Aorta (tissue), 5 donors: ENCODE measurements at places on chromosomes 11 and 22. TPM values are rescaled to one million over a fixed set of nuclear protein-coding genes. Genes with fewer than 3 reads are reported as not detected.

THY1 gene
- polyA plus RNA-seq = 12.5 TPM

MRPL17 gene
- polyA plus RNA-seq = 22.8 TPM

IGF2 gene
- 1.8 TPM for polyA plus RNA-seq

MGAT3 gene
- polyA plus RNA-seq = 0.26 TPM

NXPE4 gene
- polyA plus RNA-seq = 1.9 TPM

KCNJ5 gene
- 1.6 TPM for polyA plus RNA-seq

OR2D2 gene
- not detected for polyA plus RNA-seq

AHNAK gene
- polyA plus RNA-seq = 237 TPM

RAC2 gene
- 3.6 TPM for polyA plus RNA-seq

IL18BP gene
- polyA plus RNA-seq = 7.8 TPM

CENPM gene
- polyA plus RNA-seq = not detected

FOLR1 gene
- polyA plus RNA-seq = not detected

BTBD18 gene
- polyA plus RNA-seq = 0.05 TPM

NCF4 gene
- 6.5 TPM for polyA plus RNA-seq

RAB38 gene
- 2.0 TPM for polyA plus RNA-seq

KIRREL3 gene
- not detected for polyA plus RNA-seq

DBX1 gene
- not detected for polyA plus RNA-seq

PCNX3 gene
- 50.0 TPM for polyA plus RNA-seq

MMP27 gene
- 0.50 TPM for polyA plus RNA-seq

CRYBB1 gene
- 0.43 TPM for polyA plus RNA-seq

ALDH3B1 gene
- polyA plus RNA-seq = 9.1 TPM

GSTP1 gene
- 559 TPM for polyA plus RNA-seq

TBX10 gene
- polyA plus RNA-seq = 0.23 TPM

E2F8 gene
- polyA plus RNA-seq = 0.05 TPM

RBMXL2 gene
- polyA plus RNA-seq = not detected

OR4C15 gene
- not detected for polyA plus RNA-seq

C11orf58 gene
- 204 TPM for polyA plus RNA-seq

GALR3 gene
- polyA plus RNA-seq = not detected

APOBEC3G gene
- 6.3 TPM for polyA plus RNA-seq

WNT11 gene
- 0.87 TPM for polyA plus RNA-seq
